ENCODE measurements at places on chromosomes 12 and 14.

- no peaks in the 10 kb centered on the region for H3K27me3 ChIP-seq
- peaks cover 34% of the 10 kb centered on the region for H3K36me3 ChIP-seq
- DNase-seq, result no peak
- H3K27ac ChIP-seq, result no peak overlapping the region
- peaks cover 44% of the 10 kb centered on the region for H3K4me1 ChIP-seq
- H3K4me3 ChIP-seq, result no peak overlapping the region
Measured at GRCh38 chr12:110546339-110546738, 36.8 kb downstream of the PPTC7 start.

DNA sequence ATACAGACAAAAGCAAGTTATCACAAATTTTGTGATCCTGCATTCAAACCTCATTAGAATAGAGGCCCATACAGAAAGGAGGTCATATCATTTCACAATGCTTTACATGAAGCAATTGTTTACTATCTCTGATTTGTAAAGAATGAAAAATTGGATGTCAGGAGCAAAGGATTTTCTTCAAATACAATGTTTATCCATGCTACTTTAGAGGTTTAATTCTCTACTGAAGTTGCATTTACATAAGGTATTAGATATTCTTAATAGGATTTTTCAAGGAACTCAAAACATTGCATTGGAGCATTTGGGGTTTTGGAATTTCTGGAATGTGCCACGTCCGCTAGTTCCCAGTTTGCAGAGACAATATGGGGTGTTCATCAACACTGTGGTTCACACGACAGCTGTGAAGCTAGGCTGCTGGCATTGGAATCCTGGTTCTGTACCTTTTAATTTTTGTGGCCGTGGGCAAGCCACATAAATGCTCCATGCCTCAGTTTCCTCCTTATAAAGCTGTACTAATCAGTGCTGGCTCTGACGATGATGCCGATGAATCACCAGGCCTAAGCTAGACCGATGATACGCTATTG, 174.8 kb downstream of the APAF1 start:
- no peaks in the 10 kb centered on the region for H3K36me3 ChIP-seq
- no peak overlapping the region for H3K27ac ChIP-seq
- H3K4me3 ChIP-seq, result no peak overlapping the region
- no peaks in the 10 kb centered on the region for H3K4me1 ChIP-seq

DNA sequence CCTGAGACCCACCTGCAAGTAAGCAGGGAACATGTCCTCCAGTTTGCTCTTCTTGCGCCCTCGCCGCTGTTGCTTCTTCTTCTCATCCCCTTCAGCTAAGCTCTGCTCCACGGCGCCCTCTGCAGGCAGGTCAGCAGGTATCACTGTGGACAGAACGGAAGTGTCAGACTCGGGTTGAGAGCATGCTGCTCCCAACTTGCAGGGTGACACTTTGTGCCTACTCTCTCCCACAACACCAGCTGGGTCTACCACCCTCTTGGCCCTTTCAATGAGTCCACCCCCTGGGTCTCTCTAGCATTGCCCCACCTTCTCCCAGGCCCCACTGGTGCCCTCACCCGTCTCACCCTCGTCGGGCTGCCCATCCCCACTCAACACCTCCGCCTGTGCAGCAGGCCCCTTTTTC, 16.7 kb downstream of the KMT2D start:
- peaks cover 29% of the 10 kb centered on the region for H3K36me3 ChIP-seq
- H3K27me3 ChIP-seq, result no peaks in the 10 kb centered on the region
- H3K4me1 ChIP-seq, result peaks cover 6% of the 10 kb centered on the region
- H3K4me3 ChIP-seq, result no peak overlapping the region
- DNase-seq, result peak; percentile 78

DNA sequence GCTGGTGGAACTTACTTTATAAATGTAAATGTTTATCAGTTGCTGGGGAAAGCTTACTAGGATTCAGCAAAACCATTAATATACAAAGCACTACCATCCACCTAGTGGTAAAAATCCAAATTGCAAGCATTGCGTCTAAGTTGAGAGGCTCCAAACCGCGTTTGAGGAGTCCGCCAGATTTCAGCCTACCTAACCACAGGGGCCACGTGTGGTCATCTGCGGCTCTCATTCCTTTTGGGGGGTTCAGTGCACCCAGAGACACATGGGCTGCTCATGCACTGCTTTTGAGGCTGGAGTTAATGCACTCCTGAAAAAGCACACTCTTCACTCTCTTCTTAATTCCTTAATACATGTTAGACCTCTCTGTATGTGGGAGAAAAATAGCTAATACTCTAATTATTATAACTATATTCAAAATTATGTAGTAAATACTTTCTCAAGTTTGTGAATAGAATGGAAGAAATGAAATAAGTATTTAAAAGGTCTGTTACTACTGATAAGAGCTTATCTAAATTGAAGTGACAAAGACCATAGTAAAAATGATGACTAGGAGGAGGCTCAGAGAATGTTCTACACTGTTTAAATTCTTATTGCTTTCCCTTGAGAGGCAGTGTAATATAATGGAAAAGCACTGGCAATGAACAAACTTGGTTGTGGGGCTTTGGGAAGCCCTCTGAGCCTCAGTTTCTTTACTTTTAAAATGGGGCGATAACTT, 41.4 kb upstream of the MANSC4 start:
- H3K4me3 ChIP-seq, result no peak overlapping the region
- H3K4me1 ChIP-seq, result peaks cover 42% of the 10 kb centered on the region
- peak; percentile 24 for DNase-seq

GRCh38 chr14:101039031-101039754, 135.7 kb upstream of the RTL1 start:
- DNase-seq, result no peak
- H3K27ac ChIP-seq, result no peak overlapping the region
- no peaks in the 10 kb centered on the region for H3K4me1 ChIP-seq
- H3K4me3 ChIP-seq, result no peak overlapping the region

GRCh38 chr12:30862486-30862885, 64.1 kb upstream of the TSPAN11 start:
- H3K27ac ChIP-seq, result no peak overlapping the region
- no peaks in the 10 kb centered on the region for H3K36me3 ChIP-seq
- no peaks in the 10 kb centered on the region for H3K4me1 ChIP-seq
- peaks cover 15% of the 10 kb centered on the region for H3K27me3 ChIP-seq

DNA sequence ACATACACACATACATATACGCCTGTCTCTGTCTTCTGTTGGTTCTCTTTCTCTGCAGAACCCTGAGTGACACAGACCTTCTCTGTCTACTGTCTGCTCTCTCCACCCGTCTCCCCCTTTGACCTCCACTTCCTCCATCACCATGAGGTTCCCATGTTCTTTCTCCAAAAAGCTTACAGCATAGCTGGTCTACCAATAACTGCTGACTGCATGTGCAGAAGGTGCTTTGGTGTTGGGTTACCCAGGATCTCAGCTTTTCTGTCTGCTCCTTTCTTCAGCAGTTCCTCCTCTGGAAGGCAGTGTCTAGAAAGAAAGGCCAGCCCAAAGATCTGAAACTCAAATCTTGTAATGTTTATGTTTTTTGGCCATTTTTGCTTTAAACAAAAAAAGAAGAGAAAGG, 125.6 kb downstream of the SMOC1 start:
- H3K4me1 ChIP-seq, result no peaks in the 10 kb centered on the region
- H3K36me3 ChIP-seq, result no peaks in the 10 kb centered on the region
- DNase-seq, result no peak
- H3K27me3 ChIP-seq, result no peaks in the 10 kb centered on the region
- H3K27ac ChIP-seq, result no peak overlapping the region

GRCh38 chr14:68407285-68407684, 385.6 kb downstream of the ZFP36L1 start:
- H3K27ac ChIP-seq, result no peak overlapping the region
- peaks cover 4% of the 10 kb centered on the region for H3K36me3 ChIP-seq

All from activated naive CD8-positive, alpha-beta T cell treated with anti-CD3 and anti-CD28 coated beads for 36 hours (primary cell).